CD4-positive, alpha-beta T cell treated with Interleukin-15 for 1 hour (primary cell): ENCODE measurements at places on chromosomes 7 and 10.

DNA sequence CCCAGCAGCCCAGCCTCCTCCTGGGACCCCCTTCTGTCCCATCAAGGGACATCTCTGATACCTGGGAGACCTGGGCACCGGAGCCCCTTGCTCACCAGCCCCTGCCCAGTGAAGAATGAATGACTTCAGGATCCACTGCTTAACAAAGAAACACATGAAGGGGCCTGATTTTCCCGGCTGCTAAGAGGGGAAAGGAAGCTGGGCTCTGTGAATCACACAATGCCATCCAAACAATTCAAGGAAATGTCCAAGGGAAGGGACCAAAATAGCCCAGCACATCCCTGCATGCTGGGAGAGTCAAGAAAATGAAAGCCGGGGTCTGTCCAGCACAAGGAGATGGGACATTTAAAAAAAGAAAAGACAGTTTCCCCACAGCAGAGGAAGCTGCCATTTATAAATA is 128.7 kb upstream of the JCAD start:
- no peak for DNase-seq

GRCh38 chr10:78471723-78472550 is 438.3 kb downstream of the RPS24 start:
- no peak for DNase-seq

GRCh38 chr7:112211348-112211907 is 4.9 kb downstream of the ZNF277 start:
- no peak for DNase-seq

DNA sequence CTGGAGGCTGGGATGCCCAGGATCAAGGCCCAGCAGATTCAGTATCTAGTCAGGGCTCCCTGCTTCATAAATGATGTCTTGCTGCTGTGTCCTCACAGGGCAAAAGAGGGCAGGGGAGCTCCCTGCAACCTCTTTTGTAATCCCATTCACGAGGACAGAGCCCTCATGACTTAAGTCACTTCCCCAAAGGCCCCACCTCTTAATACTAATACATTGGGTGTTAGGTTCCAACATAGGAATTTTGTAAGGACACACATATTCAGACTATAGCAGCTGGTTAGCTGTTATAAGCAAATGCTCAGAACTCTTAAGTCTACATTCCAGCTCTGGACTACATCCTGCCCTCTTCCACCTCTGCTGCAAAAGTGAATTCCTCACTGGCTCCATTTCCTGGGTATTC is 63.0 kb downstream of the VOPP1 start:
- peak; percentile 50 for DNase-seq

DNA sequence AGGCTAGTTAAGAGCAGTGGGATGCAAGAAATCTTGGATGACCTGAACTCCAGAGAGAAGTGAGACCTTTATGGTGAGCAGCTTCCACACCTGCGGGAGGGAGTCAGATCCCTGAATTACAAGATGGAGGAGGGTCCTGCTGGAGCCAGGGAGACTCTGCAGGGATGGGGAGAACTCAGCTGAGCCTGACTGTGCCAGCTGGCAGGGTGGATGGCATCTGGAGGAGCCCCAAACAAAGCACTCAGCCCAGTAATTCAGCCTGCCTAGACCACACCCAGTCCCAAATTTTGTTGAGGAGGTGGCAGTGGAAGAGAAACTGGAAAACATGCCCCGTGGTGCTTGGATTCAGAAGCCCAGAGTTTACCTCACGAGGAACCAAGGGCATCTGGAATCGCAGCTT is 208.2 kb downstream of the WDR11 start:
- no peak for DNase-seq

DNA sequence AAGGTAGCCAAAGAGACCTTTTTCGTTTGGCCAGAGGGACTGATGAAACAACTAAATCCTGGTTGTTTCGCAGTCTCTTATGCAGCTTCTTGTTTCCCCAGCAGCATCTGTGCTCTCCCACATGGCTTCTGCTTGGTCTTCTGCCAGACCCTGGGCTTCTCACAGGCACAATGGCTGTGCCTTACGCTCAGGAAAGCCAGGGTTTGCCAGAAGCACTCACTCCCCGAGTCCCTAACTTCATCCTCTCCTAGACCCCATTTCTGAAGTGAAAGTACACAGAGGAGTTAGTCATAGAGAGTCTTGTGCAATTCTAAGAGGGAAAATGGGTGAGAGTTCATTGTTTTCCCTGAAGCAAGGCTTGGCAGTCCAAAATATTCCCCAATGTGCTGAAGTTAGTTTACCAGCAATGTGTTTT is 121.7 kb downstream of the EVX1 start:
- no peak for DNase-seq

- no peak for DNase-seq
Observed at GRCh38 chr7:157347217-157347904, 10.6 kb downstream of the DNAJB6 start.

DNA sequence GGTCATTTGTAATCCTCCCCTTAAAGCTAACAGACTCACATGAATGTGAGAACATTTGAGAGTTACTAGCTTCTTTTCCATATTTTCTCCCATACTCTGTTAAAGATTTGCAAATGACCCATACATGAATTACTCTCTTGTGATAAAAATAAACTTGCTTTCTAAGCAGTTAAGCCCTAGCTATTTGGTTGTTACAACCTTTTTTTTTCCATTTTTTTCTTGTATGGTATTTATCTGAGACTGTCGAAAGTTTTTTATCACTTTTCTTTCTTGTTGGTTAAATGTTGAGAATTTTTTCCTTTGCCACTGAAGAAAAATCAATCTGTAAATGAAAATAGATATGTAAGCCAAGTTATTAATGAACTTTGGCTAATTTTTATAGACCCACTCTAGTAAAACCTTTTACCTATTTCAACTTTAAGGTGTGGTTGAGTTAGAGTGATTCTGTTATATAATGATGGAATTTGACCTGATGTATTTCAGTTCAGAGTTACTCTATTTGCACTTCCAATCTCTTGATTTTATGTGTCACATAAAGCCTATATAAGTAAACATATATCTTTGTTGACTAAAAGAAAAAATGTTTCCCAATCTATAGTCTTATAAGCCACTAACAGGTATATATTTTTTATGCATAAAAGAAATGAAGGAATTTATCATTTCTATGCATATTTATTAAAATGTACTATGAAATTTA is 19.0 kb upstream of the TMEM229A start:
- DNase-seq, result no peak

- no peak for DNase-seq
Observed at GRCh38 chr7:43220250-43220649, 107.8 kb downstream of the HECW1 start.

GRCh38 chr7:151810441-151811232 is 66.3 kb downstream of the PRKAG2 start:
- no peak for DNase-seq

- no peak for DNase-seq
Observed at GRCh38 chr7:131329176-131329570, 1.5 kb downstream of the MKLN1 start.

- no peak for DNase-seq
Observed at GRCh38 chr7:4065190-4065589, 616.9 kb upstream of the FOXK1 start.

- no peak for DNase-seq
Observed at GRCh38 chr10:59011972-59012632, 164.3 kb upstream of the PHYHIPL start.

- DNase-seq, result no peak
Observed at GRCh38 chr7:20104696-20105095, 112.5 kb downstream of the MACC1 start.

DNA sequence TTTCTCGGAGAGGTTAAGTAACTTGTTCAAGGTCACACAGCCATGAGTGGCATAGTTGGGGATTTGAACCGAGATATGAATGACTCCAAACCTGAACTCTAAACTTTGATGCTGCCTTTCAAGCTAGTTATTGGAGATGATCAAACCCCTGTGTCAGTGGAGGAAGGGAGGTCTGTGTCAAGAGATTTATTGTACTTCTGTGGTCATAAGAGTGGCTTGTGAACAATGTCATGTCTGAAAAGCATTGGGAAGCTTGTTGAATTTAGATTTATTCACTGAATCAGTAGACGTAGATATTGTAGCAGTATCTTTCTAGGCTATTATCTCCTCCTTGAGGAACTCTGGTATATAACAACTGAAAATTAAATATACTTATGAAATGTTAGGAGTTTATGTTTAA is 27.3 kb downstream of the SNX10 start:
- no peak for DNase-seq

DNA sequence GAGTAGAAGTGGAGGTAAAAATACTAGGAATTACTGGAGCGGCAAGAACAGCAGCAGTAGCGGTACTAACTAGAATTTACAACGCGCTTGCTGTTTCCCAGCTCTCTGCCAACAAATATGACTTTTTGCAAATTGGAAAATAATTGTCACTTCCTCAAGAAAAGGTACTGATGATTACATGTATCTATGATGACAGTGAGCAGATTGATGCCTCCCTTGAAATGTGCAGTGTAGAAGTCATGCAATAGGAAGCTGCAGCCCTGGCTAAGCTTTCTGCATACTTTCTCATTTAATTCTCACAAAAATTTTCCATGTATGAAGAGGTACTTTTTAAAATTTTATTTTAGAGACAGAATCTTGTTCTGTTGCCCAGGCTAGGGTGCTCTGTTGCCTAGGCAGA is 49.9 kb downstream of the ANK3 start:
- no peak for DNase-seq

- DNase-seq, result no peak
Observed at GRCh38 chr10:62199584-62199983, 69.1 kb downstream of the RTKN2 start.

DNA sequence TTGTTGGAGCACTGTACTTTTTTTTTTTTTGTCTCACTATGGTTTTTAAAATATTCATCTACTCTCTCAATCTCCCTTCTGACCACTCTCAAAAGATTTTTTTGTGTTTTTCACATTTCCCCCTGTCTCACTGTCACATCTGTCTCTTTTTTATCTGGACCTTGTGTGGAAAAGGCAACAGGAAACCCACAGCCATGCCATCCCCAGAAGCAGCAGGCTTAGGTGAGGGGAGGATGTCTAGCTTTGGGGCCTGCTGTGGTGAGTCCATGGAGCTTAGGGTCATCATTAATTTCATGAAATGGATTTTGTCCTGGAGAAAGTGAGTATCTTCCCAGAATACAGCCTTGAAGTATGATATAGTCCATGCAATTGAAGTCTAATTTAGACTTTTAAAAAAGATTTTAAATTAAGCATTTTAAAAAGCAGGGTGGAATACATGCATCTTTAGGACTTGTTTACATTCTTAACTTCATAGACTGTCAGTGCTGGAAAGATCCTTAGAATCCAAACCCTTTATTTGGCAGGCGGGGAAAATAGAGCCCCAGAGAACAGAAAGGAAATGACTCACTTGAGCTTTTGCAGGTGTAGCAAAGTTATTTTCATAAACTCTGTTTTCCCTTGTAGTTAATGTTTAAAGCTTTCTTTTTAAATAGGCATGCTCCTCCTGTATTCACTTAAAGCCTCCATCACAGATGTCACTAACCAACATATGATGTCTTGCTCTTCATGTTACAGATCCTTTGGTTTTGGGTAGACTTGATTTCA is 25.1 kb downstream of the MINDY4 start:
- DNase-seq, result no peak

DNA sequence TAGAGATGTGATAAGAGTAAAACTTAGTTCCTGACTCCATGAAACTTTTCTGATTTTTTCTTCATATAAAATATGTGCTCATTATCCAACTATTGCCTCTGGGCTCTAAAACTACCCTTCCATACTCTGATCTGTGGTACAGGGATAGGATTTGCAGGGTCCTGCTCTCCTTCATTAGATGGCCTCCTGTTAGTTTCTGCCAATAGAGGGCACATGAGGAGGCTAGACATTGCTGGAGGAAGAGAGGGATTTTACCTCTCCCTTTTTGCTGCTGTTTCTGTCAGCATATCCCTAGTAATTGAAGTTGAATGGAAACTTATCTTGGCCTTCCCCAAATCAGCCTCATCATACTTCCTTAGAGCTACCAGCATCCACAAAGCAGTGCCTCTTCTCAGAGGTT is 269.4 kb downstream of the NXPH1 start:
- DNase-seq, result no peak

DNA sequence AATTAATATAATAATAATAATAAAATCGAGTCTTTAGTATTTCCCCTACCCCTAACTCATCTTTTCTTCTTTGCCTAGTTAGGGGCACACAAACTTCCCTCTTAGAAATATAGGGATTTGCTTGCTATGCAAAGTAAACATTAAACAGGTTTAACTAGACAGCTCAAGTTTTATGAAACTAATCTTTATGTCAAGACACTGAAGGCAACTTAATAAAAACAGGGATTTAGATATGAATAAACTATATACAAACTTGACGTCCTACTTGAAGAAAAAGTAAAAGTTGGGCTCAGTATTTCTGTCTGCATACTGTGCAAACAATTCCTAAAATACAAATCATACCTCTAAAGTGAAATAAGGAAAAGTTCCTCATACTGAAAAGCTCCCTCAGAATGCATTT is 52.1 kb upstream of the CAV2 start:
- DNase-seq, result no peak

DNA sequence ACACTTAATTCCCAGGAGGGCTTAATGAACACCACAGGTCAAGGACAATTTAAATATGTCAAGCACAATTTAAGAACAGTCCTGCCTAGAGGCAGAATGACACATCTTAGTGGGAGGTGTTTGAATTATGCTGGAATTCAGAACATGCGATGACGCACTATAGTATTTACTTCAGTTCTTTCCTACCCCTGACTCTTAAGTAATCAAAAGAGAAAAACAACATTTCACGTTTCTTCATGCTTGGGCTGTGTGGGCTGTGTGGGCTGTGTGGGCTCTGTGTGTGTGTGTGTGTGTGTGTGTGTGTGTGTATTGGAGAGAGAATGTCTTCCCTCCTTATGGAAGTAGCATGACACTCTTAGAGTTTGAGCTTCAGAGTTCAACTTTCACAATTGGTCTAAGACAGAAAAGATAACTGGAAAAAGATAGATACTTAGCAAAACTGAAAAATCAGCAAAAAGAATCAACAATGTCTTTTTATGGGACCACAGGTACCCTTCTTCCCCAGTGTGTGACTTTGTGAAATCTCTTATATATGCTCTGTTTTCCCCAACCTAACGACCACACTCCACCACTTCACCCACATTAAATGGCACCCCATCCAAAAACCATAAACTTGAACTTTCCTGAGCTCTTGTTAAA is 33.7 kb upstream of the CABCOCO1 start:
- DNase-seq, result no peak

DNA sequence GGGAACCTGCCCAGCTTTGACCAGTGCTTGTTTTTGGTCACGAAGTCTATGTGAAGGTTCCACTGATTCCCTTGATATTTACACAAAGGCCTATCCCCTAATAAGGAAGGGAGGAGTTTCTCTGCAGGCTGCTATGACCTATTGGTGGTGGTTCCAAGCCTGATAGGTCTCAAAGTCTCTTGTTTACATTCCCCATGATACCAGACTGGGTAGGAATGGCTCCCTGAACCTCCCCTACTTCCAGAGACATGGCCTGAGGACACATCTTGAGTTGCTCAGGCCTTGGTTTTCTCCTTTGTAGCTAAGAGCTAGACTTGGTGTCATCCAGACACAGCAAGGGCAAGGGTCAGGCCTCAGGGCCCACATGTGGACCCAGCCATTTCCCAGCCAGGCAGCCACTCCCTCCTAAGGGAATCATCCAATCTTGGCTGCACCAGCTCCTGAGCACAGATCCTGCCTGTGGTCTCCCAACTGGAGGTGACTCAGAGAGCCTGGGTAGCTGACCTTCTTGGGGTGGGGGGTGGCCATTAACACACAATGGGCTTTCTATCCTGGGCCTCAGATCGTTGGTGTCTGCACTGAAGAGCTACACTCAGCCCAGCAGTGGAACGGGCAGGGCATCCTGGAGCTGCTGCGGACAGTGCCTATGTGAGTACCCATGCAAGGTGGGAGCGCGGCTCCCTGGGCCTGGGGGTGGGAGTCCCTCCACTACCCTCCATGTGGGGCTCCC is 51.0 kb upstream of the TRIM8 start:
- DNase-seq, result no peak
